ENCODE measurements at places on chromosomes 13 and 19.

GRCh38 chr13:23752111-23753001 lies 136.8 kb downstream of the MIPEP start:
- DNase-seq, result no peak

DNA sequence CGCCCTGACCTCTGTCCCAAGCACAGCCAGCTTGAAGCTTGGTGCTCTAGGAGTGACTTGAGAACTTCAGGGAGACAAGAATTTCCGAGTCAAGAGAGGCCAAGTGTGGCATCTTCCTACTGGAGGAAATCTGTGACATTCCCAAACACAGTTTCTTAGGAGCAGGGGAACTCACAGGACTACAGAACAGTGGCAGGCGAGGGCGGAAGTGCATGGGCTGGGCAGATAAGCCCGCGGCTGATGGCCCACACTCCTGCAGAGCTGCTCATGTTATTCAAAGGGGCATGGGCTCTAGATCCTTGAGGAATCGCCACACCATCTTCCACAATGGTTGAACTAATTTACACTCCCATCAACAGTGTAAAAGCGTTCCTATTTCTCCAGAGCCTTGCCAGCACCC lies 168.8 kb downstream of the KATNAL1 start:
- DNase-seq, result no peak

DNA sequence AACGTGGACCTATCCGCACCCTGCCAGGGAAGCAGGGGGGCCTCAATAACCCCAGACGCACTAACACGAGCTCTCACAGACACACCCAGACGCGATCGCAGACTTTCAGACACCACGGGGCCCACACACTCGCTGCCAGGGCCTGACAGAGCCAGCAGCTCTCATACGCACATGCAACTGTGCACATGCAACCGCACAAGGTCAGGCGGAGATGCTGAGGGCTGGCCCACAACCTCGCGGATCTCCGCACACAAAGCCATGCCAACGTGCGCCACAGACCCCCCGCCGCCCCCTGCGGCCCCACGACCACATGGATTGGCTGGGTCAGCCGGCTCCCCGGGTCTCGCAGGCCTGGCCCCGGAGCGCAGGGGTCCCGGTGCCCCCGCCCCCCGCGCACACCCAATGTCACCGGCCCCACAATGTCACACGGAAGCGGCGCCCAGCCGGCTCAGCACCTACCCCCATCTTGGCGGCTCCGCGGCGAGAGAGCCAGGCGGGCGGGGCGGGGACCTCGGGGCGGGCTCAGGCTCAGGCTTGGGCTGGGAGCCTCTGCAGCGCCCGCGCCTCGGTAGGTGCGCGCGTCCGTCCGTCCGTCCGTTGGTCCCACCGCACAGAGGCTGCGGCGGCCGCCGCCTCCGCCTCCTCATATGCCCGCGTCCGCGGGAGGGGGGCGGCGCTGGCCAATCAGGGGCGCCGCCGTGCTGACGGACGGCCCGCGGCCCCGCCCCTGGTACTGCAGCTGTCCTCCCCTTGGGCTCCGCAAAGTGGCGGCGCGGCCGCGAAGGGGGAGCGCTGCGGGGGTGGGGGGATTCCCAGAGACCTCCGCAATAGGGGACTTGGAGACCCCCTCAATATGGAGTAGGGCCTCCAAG lies at the start of gene ATP1A3:
TSS of gene ATP1A3 (minus strand) at position 619 of the 872 bp plus-strand sequence. CDS start at position 465, 154 bp downstream.
- peak; percentile 94 for DNase-seq

GRCh38 chr13:21673539-21673788 lies 2.6 kb downstream of the FGF9 start:
- DNase-seq, result peak; percentile 53

GRCh38 chr19:10214784-10215183 lies 16.3 kb downstream of the S1PR2 start:
- DNase-seq, result no peak

DNA sequence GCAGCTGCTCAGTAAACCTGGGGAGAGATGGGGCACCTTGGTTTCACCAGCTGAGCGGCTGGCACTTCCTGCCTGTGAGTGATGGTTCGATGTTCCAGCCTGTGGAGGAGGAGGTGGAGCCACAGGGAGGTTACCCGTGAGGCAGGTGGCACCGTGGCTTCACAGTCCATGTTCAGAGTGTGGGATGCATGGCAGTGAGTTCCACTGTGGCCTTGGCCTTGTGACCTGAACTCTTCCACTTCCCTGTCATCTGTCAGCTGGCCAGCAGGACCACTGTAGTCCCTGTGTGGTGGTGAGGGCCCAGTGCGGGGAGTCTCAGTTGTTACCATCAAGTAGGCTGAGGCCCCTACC lies 16.9 kb downstream of the SMARCA4 start:
- DNase-seq, result no peak

- DNase-seq, result no peak
Observed at GRCh38 chr13:113816254-113816929, 47.5 kb downstream of the GAS6 start.

DNA sequence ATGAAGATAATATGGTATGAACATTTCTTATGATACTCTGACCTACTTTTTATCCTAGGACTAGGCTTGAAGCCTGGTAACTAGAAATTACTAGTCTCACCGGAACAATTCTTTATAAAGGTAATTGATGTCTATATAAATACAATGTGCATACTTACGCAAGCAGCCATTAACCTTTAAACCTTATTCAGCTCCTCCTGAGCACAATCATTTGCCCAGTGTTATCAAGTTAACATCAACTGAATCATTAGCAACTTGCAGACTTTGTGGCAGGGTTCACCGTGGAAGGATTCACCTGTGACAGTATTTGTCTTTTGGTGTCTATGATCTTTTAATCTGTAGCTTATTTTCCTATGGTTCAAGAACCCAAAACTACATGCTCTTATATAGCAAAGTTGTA lies 508.6 kb upstream of the KLHL1 start:
- no peak for DNase-seq

DNA sequence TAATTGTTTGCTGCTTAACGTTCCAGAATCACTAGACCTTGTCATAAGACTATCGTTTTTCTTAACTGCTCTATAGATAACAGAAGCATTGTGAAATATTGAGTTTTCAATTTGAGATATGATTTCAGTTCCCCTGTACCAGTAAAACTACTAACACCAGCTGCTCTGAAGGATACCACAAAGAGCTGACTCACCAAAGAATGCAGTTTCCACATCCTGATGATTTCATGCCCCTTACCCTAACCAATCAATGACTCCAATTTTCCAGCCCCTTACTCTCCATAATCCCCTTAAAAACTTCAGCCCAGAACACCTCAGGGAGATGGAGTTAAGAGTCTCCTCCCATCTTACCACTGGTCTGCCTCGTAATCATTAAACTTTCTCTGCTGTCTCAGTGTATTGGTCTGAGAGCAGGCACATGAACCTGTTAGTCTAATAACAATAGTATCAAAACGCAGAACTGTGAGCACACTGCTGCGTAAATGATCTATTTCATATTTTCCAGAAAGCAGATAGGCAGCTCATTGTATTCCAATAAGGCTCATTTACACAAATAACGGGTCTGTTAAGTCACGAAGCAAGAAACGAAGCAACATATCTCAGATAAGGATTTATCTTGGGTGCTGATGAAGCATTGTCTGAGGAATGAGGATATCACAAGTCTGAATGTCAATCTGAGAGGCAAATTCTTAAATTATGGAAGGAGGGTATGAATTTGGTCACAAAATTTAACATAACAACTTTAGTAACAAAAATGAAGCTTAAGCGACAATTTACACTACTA lies 14.1 kb upstream of the CCNA1 start:
- no peak for DNase-seq

- DNase-seq, result no peak
Observed at GRCh38 chr13:61387694-61388093, 28.0 kb downstream of the PCDH20 start.

DNA sequence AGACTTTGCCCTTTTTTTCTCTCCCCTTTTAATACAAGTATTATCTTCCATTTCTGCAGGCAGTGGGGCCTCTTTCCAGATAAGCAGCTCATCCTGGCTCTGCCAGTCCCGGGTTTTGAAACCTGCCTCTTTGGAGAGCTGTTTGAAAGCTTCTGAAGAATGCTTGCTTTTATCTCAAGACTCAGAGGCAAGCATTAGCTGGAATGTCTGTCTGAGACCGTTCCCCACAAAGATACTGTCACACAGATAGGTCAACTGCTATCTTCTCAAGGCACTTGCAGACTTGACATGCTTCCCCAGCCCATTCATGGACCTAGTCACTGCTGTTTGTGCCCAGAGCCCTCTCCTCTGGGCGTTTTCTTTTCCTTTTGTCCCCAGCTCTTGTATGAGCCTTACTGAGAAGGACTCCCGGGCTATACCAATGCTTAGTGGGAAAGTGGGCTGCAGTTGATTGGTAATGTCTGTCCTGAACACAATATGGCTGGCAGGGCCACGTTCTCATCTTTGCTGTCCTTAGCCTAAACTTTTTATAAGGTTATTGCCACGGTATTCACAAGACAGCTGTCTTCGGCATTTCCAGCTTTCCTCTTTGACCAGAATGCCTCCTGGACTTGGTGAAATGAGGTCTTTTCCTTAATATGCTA lies 13.4 kb downstream of the SERP2 start:
- no peak for DNase-seq

DNA sequence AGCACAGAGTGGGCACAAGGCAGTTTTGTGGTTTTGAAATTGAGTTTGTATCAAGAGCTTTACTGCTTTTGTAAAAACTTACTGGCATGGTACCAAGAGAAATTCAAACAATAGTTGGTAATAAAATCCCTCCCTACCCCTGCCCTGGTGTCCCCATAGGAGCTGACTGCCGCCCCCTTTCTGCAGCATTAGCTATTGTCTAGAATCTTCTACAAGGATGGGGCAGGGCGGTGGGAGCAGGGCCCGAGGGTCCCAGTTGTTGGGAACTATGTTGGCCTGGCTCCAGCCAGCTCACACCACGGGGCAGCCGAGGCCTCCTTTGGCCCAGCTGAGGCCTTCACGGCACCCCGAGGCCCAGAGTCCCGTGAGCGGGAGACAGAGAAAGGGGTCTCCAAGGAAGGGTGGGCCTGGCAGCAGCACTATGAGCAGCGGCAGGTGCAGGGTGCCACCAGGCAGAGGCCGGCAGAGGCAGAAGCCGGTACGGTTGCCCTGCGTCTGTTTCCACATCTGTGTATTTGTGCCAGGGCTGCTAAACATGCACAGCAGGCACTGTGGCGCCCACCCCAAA lies 57.9 kb downstream of the KDM4B start:
- no peak for DNase-seq

GRCh38 chr19:5865772-5866171 lies 4.6 kb downstream of the FUT5 start:
- no peak for DNase-seq

- no peak for DNase-seq
Observed at GRCh38 chr13:19817510-19818158, 34.9 kb upstream of the PSPC1 start.

- DNase-seq, result no peak
Observed at GRCh38 chr19:754530-754929, 3.6 kb downstream of the MISP start.

DNA sequence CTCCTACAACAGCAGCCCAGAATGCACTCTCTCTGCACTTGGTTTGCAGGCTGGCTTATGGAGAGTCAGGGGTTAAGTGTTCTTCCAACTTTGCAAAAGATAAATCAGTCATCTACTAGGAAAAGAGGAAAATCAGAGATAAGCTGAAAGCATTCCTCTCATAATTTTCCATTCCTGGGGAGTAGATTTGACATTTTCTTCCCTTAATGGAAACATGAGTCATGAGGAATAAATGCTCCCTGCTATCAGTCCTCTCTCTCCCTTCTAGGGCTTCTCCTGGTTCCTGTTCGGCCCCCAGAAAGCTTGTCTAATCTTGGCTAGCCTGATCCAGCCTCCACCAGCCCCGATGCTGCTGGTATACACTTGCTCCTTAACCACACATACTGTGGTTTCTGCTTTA lies 28.4 kb upstream of the ENOX1 start:
- no peak for DNase-seq

DNA sequence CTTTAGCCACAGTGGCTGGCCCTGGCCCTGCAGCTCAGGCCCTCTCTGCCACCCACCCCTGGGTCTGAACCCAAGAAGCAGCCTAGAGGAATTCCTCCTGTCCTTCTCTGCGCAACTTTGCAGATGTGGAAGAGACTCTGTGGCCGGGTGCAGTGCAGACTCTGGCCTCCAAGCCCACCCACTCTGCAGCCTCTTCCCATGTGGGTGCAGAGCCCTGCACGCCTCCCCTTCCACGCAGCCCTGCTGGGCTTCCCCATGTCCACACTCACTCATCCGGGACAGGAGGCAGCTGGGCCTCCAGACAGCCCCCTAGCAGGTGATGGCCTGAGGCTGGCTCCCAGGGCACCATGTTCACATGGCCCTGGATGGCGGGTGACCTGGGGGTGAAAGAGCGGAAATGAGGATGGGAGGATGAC lies 2.5 kb downstream of the TEX29 start:
- DNase-seq, result no peak

DNA sequence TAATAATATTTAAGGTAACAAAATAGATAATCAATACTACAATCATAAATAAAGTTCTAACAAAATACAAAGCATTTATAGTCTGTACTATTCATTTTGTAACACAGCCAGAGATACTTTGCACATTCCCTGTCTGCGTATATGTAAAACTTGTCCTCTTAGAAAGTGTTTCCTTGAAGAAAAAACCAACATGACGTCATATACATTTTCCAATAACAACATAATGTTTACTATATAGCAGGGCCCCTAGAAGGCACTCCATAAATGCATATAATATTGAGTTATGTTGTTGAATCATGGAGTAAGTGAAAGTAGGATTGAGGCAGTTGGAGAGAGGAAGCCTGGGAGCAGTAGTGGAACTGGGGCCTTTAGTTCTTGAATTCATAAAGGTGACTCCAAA lies 371.4 kb upstream of the HTR2A start:
- no peak for DNase-seq

DNA sequence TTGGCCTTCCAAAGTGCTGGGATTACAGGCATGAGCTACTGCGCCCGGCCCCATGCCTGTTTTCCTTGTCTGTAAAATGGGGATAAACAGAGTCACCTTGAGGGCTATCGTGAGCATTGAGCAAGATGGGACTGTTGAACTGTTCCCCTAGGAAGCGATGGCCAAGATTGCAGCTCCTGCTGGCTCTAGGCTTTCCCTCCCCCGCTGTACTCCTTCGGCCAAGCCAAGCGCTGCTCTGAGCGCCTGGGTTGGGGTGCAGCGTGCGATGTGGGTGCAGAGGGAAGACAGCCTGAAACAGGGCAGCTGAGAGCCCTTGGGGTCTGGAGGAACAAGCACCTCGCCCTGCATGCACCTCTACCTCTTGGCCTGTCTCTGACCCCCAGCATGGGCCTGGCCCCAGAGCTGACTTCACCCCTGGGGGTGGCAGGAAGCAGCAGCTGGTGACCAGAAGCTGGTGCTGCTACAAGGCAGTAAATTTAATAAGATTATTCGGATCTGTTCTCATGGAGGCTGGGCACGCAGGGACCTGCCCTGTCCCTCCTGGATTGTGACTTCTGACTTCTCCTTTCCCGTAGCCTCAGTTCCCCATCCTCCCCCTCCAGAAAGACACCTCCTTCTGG lies 5.3 kb downstream of the GNG8 start:
- no peak for DNase-seq
